M059J (cell line): ENCODE measurements at places on chromosomes 16 and 17.

- DNase-seq = no peak
Observed at GRCh38 chr17:61662741-61663140, 71.7 kb upstream of the NACA2 start.

- DNase-seq = peak; percentile 65
Observed at GRCh38 chr16:53518550-53519416, 15.8 kb upstream of the AKTIP start.

GRCh38 chr16:57244463-57244766, 644 bp upstream of the ARL2BP start:
- DNase-seq = no peak

DNA sequence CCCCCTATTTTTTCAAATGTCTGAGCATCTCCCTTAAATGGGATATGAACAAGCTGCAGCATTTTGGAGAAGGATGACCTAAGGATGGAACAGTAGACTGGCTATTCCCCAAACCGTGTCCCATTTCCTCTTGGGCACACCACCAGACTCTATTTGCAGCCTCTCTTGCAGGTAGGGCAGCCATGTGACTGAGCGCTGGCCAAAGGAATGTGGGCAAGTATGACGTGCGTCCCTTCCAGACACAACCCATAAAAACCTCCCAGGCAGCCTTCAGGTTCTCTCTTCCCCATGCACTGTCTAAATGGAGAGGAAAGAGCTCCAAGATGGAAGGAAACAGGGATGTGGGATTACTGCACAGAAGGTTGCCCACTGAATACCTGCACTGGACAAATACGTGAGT, 149.7 kb downstream of the CCT6B start:
- DNase-seq = no peak

DNA sequence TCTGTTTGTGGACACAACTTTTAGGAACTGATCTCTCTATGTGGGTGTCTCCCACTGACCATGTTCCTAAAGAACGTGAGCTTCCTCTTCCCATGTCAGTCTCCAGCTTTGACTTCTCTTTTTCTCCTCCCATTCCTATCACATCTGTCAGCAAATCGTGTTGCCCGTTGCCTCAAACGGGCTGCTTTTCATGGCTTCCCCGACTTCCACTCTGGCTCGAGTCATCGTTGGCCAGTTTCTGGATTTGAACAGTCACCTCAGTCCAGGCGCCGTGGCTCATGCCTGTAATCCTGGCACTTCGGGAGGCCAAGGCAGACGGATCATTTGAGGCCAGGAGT, 5.4 kb downstream of the ABCC1 start:
- DNase-seq = peak; percentile 27

GRCh38 chr17:38943607-38944006, 18.2 kb downstream of the LASP1NB start:
- DNase-seq = no peak

DNA sequence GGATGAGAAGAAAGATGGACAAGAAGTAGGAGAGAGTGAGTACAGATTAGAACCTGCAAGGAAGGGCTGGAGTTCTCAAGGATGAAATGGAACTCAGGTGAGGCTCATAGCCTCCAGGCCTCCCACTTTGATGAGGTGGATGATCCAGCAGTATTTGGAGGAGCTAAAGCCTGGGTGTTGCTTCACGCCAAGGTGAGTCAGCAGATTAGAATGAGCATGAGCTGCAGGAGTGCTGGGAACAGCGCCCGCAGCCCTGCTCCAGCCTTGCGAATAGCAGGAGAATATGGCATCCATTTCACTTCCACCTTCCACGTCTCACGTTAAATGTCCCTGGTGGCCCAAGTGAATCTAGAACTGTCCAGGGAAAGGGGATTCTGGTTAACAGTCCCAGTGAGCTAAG, 94.4 kb upstream of the CPHXL start:
- peak; percentile 55 for DNase-seq

GRCh38 chr17:46026166-46027047, 27.4 kb downstream of the STH start:
- no peak for DNase-seq

- DNase-seq = peak; percentile 48
Observed at GRCh38 chr17:74842146-74842598, 17.5 kb downstream of the GRIN2C start.

DNA sequence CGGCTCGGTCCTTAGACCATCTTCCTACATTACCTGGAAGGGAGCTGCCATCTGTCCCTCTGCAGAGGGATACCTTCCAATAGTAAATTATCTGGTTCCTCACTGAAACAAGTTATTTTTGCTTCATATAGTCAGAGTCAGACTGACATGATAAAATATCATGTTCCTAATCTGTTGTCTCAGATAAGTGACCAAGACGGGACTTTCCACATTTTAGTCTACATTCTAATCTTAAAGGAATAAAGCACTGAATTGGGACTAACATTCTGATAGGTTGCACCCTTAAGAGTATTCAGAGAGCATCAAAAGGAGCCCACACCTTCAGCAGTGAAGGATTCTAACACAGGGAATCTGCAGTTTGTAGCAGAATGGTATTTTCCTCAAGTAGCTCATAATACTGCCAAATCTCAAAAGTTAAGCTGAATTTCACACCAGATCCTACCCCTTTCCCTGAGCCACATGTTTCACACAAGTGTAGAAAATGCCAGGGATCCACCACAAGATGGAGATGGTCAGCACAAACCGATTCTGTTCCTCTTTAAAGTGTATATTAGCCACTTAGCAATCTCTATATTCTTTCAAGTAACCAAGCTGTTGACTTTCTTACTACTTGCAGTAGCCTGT, 13.4 kb downstream of the GINS2 start:
- DNase-seq = peak; percentile 35

GRCh38 chr17:45172541-45173286, 11.0 kb downstream of the HEXIM2 start:
- DNase-seq = peak; percentile 92

- peak; percentile 69 for DNase-seq
Observed at GRCh38 chr17:12301551-12301950, 280.9 kb downstream of the MAP2K4 start.

DNA sequence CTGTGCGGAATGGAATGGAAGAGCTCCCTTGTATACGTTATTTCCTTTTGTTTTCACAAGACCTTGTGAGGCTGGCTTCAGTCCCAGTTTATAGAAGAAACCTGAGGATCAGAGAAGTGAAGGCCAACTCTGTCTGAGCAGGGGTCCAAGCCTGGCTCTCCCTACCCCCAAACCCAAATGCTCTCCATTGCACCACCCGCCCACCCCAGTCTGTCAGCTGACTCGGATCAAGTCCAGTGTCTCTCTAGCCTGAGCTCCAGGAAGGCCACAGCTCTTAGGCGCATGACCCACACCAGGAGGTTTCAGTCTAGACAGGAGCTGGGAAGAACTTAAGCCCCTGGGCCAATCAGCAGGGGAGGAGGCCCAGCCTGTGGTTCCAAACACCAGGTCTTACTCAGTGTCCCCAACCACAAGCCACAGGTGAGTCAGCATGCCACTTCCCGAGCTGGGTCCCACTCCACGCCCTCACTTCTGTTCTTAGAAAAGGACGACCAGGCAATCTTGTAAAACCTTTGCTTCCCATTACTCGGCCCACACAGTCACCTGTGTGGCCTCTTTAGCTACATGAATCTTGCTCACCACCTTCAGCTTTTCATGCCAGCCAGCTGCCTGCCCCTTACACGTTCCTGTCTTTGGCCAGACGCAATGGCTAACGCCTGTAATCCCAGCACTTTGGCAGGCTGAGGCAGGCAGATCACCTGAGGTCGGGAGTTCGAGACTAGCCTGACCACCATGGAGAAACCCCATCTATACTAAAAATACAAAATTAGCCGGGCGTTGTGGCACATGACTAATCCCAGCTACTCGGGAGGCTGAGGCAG, 27.8 kb downstream of the TK2 start:
- peak; percentile 99 for DNase-seq

- DNase-seq = no peak
Observed at GRCh38 chr16:62066747-62067146, 30.5 kb upstream of the CDH8 start.

GRCh38 chr16:16924613-16925012, 545.7 kb downstream of the NPIPA7 start:
- DNase-seq = no peak

- DNase-seq = peak; percentile 16
Observed at GRCh38 chr16:28264656-28265055, 27.7 kb upstream of the SBK1 start.

- no peak for DNase-seq
Observed at GRCh38 chr17:8487743-8488142, 52.1 kb downstream of the NDEL1 start.

- DNase-seq = peak; percentile 80
Observed at GRCh38 chr17:19647697-19648474, 665 bp upstream of the ALDH3A2 start.

DNA sequence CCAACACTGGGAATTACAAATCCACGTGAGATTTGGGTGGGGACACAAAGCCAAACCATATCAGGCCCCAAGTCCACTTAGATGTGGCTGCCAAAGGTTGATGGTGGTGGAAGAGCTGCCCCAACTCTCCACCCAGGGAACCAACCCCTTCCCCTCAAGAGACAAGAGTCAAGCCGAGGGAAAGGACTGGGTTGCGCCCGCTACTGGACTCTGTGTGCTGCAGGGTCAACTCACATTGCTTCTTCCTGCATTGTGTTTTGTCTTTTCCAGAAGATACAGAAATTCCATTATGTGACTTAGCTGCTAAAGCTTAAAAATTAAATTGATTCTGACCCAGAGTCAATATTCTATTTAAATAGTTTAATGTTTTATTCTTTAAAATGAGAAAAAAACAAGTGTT, 58.5 kb downstream of the ADAMTS18 start:
- no peak for DNase-seq

- DNase-seq = no peak
Observed at GRCh38 chr16:23089111-23089510, 60.1 kb downstream of the USP31 start.

- DNase-seq = no peak
Observed at GRCh38 chr17:76542984-76543383, 3.1 kb downstream of the PRCD start.

GRCh38 chr17:58176200-58176599, 9.4 kb downstream of the OR4D2 start:
- no peak for DNase-seq

GRCh38 chr16:83542491-83542890, 265.3 kb upstream of the HSBP1 start:
- no peak for DNase-seq

- DNase-seq = peak; percentile 45
Observed at GRCh38 chr16:4272114-4272956, 488 bp downstream of the TFAP4 start.

DNA sequence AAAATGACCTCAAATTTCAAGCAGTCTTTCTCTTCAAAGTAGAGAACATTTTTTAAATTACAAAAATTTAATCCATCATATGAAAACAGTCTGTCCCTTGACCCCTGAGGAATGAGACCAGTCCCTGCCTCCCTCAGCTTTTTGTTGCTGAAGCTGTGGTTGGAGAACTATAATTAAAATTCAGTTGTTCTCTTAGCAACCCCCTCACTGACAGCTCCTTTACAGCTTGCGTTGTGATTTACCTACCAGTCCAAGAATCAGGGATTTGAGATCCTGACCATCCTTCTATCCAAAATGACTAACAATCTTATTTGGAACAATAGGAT, 29.8 kb downstream of the LYRM1 start:
- DNase-seq = no peak

- no peak for DNase-seq
Observed at GRCh38 chr17:33950061-33950460, 305.0 kb upstream of the CCL2 start.

DNA sequence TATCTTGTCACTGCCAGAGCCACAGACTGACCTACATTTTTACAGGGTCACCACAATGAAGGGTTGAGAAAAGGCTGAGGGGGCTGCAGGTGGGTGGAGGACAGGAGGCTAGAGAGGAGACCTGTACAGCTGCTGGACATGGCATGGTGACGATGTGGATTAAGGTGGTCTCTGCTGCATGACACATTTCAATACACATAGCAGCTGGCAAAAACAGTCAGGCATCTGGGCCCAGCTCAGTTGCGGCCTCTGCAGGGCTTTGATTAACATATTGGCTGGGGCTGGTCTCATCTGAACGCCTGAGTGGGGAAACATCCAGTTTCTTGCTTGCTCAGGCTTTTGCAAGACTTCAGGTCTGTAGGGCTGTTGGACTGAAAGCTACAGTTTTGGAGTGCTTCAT, 265.4 kb upstream of the FOXF1 start:
- no peak for DNase-seq

GRCh38 chr16:81755915-81756614, 23.0 kb upstream of the PLCG2 start:
- peak; percentile 44 for DNase-seq

GRCh38 chr16:23907457-23907902, 71.7 kb downstream of the PRKCB start:
- DNase-seq = no peak

GRCh38 chr17:35243561-35244340, 879 bp downstream of the SLFN5 start:
- peak; percentile 90 for DNase-seq

- peak; percentile 78 for DNase-seq
Observed at GRCh38 chr16:14097182-14097959, 26.3 kb downstream of the MRTFB start.

- DNase-seq = no peak
Observed at GRCh38 chr17:64223931-64224629, 39.0 kb downstream of the TEX2 start.
